Ovary (tissue), 10 donors: ENCODE measurements at places on chromosomes 1 and 21. TPM values are rescaled to one million over a fixed set of nuclear protein-coding genes. Genes with fewer than 3 reads are reported as not detected.

Gene SAMD13
- total RNA-seq: 0.24 TPM

Gene ACOT11
- total RNA-seq: 28.4 TPM

GRCh38 chr1:202107321-202107761 lies 15.4 kb upstream of the GPR37L1 start:
- DNase-seq: no peak

DNA sequence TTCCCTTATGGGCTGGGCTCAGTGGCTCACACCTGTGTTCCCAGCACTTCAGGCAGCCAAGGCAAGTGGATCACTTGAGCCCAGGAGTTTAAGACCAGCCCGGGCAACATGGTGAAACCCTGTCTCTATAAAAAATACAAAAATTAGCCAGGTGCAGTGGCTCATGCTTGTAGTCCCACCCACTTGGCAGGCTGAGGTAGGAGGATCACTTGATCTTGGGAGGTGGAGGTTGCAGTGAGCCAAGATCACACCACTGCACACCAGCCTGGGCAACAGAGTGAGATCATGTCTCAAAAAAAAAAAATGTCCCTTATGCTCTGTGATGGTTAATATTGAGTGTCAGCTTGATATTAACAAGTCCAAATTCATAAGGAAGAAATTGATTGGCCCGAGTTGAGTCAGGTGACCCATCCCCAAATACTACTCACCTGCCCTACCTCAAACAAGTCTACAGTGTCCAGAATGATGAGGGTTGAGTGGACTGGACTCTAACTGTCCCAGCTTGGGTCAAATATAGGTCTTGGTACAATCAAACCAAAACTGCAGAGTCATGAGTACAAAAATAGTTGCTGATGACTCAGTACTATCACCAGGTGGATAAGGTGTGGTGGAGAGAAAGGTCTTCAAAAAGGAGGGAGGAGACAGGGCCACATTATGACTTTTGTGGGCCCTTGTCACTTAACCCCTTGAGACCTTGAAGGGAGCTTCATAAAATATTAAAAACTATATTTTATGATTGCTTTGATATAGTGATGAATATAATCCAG lies 161.0 kb downstream of the ZNF326 start:
- DNase-seq: no peak

- DNase-seq: no peak
These were observed 13.8 kb upstream of the ATP1A1 start for GRCh38 chr1:116359060-116359830.

DNA sequence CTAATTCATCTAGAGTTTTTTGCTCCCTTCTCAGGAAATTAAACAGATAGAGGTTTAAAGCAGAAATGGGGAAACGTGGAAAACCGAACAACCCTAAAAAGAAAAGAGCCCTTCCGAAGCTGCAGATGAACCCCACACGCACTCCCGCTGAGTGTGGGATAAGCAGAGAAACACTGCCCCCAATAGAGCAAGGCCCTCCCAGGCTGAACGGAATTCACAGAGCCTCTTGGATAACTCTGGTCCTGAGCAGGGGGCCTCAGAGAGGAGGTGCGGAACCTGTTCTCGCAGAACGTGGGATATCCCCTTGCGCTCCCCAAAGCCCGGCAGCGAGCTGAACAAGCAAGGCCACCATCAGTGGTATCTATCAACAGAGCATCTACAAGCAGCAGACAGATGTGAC lies 44.9 kb downstream of the SSBP3 start:
- DNase-seq: peak; percentile 51

DNA sequence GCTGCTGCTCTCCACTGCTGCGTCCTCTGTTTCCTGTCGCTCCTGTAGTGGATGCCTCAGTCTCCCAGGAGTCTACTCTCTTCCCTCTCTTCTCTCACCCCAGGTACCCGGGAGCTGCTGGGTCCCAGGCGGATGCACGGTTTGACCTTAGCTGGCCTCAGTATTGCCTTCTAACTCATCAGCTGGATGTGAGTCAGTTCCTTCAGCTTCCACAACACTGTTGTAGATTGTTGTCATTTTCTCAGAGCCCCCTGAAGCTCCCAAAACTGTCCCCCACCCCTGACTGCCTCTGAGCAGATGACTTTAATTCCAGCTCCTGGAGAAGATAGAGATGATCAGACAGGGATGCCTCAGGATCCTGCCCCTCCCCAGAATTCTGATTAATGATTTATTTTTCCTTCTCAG lies 7.2 kb downstream of the CNIH3 start:
- no peak for DNase-seq
